ENCODE measurements at places on chromosomes 4 and X.

GRCh38 chrX:56248492-56248891 lies 16.3 kb downstream of the KLF8 start:
- peak; percentile 5 for DNase-seq

- no peak for DNase-seq
Measured at GRCh38 chr4:48804584-48805301, 24.7 kb upstream of the FRYL start.

DNA sequence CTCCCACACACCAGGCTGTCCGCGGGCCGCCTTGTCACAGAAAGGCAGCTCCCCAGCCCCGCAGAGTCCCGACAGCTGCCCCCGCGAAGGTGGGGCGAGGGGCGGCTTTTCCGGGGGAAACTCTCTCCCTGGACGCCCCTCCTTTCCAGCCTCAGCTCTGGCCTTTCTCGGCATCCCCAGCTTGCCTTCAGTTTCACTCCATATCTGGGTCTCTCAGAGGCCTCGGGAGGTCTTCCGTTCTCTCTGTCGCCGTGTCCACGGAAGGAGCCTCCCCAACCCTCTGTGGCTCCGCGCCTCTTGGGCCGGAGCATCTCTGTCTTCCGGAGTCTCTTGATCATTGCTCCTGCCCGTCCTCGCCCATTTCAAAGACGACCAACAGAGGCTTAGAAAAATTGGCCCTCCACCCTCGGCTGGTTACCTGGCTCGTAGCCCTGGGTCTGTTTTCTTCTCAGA lies 6.1 kb upstream of the MSX1 start:
- DNase-seq = no peak

DNA sequence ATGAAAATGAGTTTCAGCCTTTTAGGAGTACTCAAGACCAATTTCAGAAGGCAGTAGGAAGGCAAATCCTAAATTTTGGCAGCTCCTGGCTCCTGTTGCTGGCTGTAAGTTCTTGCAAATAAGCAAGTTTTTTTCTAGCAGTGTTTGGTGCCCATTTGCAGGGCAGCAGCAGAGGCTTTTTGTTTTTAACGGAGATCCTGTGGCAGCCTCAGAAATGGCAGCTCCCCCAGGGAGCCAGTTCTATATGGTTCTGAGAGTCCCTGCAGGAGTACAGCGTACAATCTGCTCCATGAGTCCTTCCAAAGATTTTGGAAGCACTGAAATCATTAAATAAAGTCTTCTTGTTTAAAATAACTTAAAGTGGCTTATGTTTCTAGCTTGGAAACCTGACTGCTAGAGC lies 171.9 kb downstream of the NDST4 start:
- no peak for DNase-seq

- DNase-seq = peak; percentile 57
Measured at GRCh38 chr4:159071178-159071968, 31.5 kb upstream of the RAPGEF2 start.

Measured in non-pigmented ciliary epithelial cell (primary cell).